ENCODE measurements at places on chromosomes 16 and 17. TPM values are rescaled to one million over a fixed set of nuclear protein-coding genes. Genes with fewer than 3 reads are reported as not detected.

GRCh38 chr17:56947741-56948140, 13.1 kb downstream of the COIL start:
- no peak for DNase-seq

DNA sequence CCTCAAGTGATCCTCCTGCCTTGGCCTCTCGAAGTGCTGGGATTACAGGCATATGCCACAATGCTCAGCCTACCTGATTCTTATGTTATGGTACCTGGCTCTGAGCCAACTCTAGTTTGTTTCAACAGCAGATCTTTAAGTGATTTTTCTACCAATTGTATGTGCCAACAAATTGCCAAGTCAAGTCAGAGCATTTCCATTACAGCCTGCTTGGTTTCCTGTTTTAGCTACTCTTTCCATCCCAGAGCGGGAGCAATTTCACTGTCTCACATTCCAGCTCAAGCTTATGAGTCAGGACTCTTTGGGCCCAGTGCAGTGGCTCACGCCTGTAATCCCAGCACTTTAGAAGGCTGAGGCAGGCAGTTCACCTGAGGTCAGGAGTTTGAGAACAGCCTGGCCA, 30.8 kb upstream of the RBBP6 start:
- DNase-seq: no peak

GRCh38 chr17:55040611-55041010, 72.0 kb downstream of the STXBP4 start:
- DNase-seq: peak; percentile 6

GRCh38 chr17:2794111-2794803, 2.0 kb upstream of the RAP1GAP2 start:
- no peak for DNase-seq

DNA sequence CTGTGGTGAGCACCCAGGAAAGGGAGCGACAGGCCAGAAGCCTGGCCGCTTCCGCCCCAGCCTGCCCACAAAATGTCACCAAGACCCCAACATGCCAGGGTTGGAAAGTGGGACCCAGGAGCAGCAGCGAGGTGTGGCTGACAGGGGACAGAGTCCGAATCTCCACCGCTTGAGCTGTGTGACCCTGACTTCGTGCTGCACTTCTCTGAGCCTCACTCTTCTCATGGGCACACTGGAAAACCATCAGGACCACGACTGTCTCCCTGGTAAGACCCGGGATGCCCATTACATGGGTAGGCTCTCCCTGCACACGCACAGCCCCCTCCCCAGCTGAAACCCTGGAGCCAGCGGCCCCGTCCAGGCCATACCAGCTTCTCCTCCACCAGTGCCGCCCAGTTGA, 34.9 kb downstream of the PPL start:
- DNase-seq: no peak

DNA sequence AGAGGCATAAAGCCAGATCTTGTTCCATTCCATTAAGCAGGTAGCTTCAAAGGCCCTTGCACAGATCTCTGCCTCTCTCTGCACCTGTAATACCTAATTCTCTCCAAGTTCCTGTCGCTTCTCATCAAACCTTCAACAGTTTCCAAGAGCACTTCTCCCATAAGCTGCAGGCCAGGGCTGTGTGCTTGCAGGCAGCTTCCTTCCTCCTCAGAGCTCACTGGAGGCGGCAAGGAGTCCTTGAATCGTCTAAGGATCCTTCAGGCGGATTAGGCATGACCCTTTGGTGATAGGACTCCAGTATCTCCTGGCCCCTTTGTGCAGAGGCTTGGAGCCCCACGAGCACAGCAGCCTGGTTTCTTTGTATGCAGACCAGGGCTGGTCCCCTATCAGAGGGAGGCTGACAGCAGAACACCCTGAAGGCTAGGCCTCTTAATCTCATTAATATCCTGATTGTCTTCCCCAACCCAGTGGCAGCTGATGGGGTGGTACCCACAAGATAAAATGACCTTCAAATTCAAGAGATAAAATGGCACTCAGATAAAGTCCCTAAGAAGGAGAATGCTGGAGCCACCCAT, 19.8 kb downstream of the HNF1B start:
- DNase-seq: no peak

DNA sequence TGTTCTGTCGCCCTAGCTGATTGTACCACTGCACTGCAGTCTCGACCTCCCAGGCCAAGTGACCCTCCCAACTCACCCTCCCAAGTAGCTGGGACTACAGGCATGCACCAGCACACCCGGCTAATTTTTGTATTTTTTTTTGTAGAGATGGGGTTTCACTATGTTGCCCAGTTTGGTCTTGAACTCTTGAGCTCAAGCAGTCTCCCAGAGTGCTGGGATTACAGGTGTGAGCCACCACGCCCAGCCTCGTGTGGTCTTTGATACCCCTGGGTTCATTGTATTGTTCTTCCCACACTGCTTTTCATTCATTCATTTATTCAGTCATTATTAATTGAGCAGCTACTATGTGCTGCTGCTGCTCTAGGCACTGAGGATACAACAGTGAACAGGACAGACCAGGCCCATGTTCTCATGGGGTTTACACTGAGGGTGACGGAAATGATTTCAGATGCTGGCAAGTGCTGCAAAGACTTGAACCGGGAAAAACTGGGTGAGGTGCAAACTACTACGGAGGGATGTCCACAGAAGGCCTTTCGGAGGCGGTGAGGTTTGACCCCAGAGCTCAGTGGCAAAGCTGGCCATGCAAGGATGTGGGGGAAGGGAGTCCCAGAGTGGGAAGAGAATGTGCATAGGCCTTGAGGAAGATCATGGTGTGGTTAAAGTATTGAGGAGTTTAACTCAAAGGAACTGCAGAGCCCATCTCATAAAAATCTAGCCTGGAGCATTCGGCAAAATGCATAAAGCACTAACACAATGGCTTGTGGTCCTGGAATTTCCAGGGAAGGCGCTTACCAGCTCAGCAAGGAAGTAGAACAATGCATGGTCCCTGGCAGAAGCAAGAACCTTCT, 10.9 kb downstream of the ABCC1 start:
- DNase-seq: no peak

DNA sequence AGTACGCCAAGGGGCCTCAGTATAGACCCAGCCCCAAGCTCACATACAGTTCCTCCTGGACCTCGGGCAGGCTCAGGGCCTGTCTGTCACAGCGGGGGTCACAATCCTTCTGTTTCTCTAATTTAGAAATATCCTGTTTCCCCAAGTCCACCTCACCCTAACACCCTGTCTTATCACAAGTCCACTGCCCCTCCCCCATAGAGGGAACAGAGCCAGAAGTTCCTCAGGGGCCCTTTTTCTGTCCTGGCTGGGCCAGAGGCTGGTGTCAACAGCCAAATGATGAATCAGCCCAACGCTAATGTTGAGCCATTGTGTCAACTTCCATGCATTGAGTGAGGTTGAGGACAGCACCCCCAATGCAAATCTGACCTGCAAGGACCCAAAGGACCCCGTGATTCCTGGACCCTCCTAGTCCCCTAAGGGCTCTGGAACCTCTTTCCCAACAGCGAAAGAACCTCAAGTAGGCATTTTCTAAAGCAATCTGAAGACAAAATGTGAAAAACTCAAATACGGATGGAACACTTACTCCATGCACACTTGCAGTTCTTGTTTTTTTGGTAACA, 58.6 kb downstream of the PECAM1 start:
- no peak for DNase-seq

DNA sequence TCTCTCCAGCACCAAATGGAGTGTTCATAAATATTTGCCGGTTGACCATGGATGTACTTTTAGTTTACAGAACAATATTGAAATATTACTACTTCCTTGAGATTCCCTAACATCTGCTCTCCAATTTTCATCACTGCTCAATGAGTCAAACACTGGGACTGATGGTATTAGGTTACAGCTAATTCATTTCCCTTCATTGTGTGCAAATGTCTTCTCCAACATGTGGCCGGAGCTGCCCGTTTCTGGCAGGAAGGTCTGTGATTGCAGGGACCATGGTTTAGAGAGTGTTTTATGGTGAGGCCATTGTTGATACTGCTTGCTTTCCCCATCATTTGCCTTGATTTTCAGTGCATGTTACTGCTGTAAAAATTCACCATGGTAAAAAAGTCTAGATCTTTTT, 209.3 kb downstream of the HS3ST3B1 start:
- no peak for DNase-seq

- DNase-seq: no peak
Measured at GRCh38 chr16:17769065-17769464, 298.3 kb upstream of the XYLT1 start.

DNA sequence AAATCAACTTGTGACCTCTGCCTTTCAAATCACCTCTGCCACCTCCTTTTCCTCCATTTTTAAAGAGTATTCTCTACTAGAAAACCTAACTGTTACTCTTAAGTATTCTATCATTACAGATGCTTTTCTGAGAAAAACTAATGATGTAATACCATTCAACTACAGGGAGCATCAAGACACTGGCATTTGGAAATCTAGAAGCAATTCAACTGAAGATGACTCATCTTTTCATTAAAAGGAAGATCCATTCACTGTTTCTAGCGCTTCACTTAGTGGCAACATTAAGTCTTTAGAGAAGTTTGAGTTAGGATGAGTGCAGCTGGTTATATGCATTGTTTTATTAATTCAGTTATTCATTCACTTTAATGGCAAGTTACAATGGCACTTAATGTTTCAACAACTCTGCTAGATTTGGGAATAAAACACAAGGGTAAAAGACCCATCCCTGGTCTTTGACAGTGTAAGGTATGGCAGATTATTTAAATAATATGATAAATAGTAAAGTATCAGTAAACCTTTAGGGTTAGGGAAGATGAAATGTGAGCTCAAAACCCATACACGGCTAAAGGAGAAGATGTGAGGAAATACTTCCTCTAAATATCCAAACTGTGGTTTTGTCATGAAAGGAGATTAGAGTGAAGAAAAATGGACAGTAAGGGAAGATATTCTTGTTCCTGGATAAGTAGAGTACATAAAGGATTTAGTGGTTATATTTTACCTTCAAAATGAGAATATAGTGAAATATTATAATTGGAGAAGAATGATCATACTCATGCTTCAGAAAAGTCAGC, 61.7 kb downstream of the KCNJ2 start:
- DNase-seq: no peak

GRCh38 chr17:27478901-27479538, 22.8 kb downstream of the KSR1 start:
- DNase-seq: no peak

Gene DLX3
- not detected for polyA plus RNA-seq

Gene YBX2
- polyA plus RNA-seq: 2.4 TPM

Gene ZACN
- 7.2 TPM for polyA plus RNA-seq

Gene SCNN1G
- polyA plus RNA-seq: not detected

Gene CD300LB
- polyA plus RNA-seq: 0.20 TPM

All from forelimb muscle (tissue), 1 donor.